NCI-H187 treated with DMSO at 0.1 percent for 48 hours (cell line): ENCODE measurements at places on chromosomes 7 and 10.

DNA sequence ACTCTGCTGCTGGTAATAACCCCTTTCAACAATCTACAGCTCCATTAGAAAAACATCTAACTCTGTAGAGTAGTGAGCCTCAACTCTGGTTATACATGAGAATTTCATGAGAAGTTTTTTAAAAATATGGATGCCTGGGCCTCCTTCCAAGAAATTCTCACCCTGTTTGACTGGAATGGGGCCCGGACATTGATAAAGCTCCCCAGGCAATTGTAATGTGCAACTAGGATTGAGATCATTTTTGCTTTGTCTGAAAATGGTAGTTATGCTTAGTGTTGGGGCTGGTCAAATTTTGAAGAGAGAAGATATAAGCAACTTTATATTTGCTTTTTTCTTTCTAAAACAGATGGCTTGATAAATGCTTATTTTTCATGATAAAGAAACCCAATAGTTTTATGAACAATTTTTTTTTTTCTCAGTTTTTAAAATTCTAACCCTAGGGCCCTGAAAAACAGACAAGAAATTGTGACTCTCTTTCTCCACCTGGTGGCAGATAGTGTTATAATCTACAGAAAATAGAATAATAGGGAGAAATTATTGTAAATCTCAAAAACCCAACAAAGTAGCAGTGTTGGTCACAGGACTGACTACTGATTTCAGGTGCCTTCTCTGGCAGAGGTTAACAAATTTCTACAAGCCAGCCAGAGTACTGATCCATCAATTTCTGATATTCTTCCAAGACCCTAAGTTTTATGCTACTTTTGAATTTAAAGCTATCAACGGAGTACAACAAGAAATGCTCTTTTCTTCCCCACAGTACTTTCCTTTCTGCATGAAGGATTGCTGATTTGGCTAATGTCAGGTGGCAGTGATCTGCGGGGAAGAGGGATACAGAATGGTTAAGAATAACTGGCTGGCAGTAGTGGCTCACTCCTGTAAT is 174.8 kb downstream of the DKK1 start:
- no peak for DNase-seq

- DNase-seq = no peak
Measured at GRCh38 chr10:42938351-42938750, 138.5 kb upstream of the RET start.

DNA sequence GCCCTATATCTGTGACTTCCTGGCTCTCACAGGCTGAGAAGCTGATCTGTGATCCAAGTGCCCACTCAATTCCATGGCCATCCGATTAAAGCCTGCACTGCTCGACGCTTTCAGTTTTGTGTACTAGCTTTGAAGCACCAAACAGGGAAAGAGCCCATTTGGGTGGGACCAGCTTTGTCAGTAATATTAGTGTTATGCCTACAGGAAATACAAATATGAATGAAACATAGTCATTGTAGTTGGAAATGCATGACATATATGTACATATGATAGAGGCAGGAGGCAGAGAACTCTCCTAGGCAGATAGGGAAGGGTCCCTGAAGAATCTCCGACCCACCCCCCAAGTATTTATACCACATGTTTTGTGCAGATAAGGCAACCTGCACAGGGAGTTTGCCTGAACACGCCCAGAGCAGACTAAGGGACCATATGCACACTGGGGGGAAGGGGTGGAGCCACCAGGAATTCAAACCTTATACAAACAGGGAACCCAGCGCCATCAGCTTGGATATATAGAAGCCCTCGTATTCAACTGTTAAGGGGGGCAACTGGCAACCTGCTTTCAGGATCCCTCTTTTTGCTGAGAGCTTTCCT is 653.2 kb downstream of the PARD3 start:
- no peak for DNase-seq

DNA sequence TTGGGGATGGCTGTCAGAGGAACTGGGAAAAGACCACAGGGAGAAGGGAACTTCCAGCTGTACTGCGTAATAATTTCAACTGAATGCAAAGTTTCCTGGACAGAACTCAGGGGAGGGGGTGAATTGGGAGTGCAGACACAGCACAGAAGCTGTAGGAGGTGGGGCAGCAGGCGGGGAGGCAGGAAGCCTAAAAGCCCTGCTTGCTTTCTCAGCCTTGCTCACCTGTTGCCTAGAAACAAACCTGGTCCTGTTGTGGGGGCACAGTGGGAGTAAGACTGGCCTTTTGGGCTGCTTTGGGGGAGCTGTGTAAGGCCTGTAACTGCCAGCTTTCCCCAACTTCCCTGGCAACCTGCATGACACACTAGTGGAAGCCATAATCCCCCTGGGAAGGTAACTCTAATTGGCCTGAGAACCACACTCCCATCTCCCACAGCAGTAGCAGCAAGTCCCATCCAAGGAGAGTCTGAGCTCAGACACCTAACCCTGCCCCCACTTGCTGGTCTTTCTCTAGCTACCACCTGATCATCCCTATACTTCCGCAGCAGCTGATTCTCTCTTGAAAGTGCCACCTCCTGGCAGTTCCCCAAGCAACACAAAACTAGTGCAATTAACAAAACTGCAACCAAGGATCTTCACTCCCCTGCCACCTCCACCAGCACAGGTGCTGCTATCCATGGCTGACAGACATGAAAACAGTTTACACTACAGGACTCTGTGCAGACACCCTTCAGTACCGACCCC is 1239.3 kb downstream of the SORCS1 start:
- DNase-seq = no peak

- no peak for DNase-seq
Measured at GRCh38 chr7:37957221-37957970, 37.0 kb downstream of the EPDR1 start.
